ENCODE measurements at places on chromosomes 2 and 18. TPM values are rescaled to one million over a fixed set of nuclear protein-coding genes. Genes with fewer than 3 reads are reported as not detected.

The EPB41L3 gene
- total RNA-seq, result not detected

The DUSP19 gene
- total RNA-seq, result 0.68 TPM

The MEP1B gene
- not detected for total RNA-seq

The BOK gene
- total RNA-seq, result not detected

The TAF1B gene
- total RNA-seq, result 33.0 TPM

- no peak for DNase-seq
Observed at GRCh38 chr2:28117104-28117596, 226.6 kb downstream of the BABAM2 start.

- no peak for DNase-seq
Observed at GRCh38 chr2:204250692-204251091, 294.6 kb upstream of the PARD3B start.

DNA sequence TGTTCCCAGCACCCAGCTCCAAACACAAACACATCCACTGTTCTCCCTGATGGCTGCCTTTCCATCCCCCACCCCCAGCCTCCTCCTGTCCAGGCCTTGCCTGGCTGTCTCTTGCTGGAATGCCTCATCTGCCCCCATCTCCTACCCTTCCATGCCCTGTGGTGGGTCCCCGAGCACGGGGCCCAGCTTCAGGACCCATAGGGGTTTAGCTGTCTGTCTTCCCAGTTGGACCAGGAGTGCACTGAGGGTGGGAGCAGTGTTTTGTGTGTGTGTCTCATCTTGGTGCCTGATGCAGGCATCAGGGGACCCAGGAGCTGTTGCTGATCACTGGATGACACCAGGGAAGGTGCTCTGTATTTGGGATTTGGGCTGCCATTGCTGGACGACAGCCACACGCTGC is 34.5 kb downstream of the GLI2 start:
- DNase-seq, result no peak

GRCh38 chr18:35024965-35025364 is 16.2 kb upstream of the MAPRE2 start:
- no peak for DNase-seq

GRCh38 chr2:177921726-177922125 is 150.9 kb downstream of the PDE11A start:
- no peak for DNase-seq

DNA sequence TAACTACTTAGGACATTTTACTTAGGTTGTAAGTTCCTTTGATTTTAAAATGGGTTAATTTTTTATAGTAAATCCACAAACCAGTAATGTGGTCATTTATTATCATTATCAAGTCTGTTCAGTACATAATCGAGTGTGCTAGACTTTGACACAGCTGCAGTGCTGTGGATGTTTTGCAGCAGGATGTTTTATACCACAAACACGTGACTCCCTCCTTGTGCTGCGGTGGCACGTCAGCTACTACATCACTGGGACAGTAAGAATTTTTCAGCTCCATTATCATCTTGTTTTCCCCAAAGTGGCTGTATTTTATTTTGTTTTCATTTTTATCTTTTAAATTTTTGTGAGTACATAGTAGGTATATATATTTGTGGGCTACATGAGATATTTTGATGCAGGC is 70.0 kb downstream of the ATP9B start:
- peak; percentile 56 for DNase-seq

GRCh38 chr2:121529439-121530211 is 1.1 kb upstream of the RNU4ATAC start:
- no peak for DNase-seq

DNA sequence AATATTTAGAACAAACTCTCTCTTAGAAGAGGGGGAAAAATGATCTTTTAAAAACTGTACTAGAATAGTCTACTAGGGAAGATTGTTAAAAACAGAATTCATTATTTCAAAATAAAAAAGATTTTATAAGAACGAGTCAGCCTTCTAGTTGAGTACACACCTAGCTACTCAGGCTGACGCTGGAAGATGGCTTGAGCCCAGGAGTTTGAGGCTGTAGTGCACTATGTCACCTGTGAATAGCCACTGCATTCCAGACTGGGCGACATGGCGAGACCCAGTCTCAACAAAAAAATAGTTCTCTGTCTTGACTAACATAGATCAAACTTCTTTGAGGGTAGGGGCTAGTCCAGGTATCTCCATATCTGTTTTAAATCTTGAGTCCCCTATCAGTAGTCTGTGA is 33.9 kb downstream of the ERLEC1 start:
- no peak for DNase-seq

- no peak for DNase-seq
Observed at GRCh38 chr2:128536925-128537620, 218.4 kb upstream of the HS6ST1 start.

Measured in activated CD8-positive, alpha-beta T cell treated with anti-CD3 and anti-CD28 coated beads, Interleukin-2, amount 10 ng/mL, durations not matched to agents 7 days and 5 days (primary cell).